ENCODE measurements at places on chromosomes 2 and 18. TPM values are rescaled to one million over a fixed set of nuclear protein-coding genes. Genes with fewer than 3 reads are reported as not detected.

DNA sequence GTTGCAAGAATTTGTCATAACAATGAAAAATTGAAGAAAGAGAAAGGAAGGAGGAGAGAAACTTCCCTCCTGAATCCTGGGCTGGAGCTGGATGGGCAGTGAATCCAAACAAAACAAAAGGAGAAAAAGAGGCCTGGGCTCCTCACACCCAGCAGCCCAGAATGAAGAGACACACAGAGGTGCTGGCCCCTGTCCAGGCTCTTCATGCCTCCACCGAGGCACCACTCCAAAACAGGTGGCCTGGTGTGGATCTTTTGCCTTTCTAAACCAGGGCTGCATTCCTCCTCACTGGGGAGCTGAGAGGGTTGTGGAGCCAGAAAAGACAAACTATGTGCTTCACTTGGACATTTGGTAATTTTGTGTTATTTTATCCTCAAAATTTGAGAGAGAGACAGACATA, 76.0 kb downstream of the FAM124B start:
- DNase-seq, result no peak

- DNase-seq, result no peak
These were observed 364.2 kb downstream of the ZNF516 start for GRCh38 chr18:76130845-76131244.

GRCh38 chr2:190465060-190465459, 56.9 kb downstream of the MFSD6 start:
- no peak for DNase-seq

GRCh38 chr2:134327367-134327766, 73.5 kb downstream of the MGAT5 start:
- no peak for DNase-seq

GRCh38 chr2:118584062-118584749, 263.2 kb downstream of the EN1 start:
- no peak for DNase-seq

DNA sequence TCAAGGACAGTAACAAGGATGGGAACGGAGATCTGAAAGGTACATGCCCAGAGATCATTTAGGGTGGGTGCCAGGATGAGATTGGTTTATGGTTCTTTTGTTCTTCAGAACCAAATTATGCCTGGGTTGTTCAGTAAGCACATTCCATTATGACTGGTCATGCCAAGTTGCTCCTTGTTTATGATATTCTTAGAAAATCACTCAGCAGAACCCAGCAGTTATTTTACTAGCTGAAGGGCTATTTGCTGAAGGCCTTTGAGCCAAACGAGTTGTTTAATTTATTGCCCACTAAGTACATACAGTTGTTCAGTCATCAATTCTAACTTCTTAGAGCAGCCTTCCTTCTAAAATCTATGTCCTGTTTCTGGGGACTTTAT, 635 bp downstream of the SLC3A1 start:
- DNase-seq, result peak; percentile 44

DNA sequence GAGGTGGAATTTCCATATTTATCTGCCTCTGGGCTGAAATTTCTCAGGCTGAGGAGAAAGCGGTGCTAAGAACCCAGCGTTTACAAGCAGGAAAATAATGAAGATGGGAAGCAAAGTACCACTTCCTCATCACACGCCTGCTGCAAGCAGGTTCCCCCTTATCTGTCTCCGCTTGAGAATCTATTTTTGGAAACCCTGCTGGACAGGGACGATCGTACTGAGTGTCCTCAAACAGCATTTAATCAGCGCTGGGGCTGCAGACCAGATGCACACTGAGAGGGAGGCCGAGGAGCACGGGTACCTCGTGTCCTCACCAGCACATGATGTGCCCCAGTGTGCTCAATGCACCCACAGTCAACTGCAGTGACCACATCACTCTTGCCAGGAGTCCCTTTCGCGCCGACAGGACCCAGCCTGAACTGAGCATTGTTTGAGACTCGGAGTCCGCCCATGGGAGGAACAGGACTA, 160.4 kb downstream of the HDAC4 start:
- DNase-seq, result no peak

DNA sequence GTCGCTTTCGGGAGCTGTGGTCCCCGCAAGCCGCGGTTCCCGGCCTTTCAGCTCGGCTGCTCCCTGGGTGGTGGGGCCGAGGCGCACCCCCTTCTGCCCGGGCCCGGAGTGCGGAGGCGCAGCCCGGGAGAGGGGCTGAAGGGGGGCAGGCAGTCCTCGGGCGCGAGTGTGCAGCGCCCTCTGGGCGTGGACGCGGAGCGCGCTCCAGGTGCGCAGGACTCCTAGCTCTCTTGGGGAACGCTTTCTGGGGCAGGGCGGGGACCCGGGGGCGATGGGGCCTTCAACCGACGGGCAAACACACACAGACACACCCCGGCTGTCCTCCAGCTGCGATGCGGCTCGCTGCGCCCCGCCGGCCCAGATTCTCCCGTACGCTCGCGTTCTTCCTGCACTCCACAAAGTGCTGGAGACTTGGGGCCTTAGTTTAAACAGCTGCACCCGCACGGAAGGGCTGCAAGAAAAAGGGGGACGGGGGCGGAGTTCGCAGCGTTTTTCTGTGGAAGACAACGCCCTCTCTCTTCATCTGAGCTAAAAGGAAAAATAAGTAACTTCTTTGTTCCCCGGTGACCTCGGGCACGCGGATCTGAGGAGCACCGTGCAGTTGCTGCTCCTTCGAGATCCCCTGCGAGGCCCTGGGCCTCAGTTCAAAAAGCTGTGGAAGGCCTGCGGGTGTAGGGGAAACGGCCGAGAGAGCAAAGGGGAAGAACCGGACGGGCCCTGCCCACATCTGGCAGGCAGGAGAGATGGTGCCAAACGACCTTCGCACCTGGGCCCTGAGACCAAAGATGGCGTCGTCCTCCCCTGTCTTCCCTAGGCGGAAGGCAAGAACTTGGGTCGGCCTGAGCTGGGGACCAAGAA, 593 bp upstream of the SDC1 start:
- no peak for DNase-seq

GRCh38 chr2:10162586-10163497, 40.3 kb downstream of the RRM2 start:
- DNase-seq, result no peak

DNA sequence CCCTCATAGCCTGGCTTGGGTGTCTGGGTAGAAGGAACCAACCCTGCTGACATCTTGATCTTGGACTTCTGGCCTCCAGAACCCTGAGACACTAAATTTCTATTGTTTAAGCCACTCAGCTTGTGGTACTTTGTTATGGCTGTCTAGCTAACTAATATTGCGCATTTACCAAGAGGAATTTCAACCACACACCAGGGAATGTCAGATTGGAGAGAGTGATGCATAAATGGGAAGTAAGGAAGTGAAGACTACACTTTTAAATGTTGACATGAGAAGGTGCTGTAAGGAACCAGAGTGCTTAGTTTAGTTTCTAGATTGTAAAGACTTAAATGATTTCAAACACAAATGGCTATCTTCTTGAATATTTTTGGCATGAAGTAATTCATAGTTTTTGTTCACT, 98.9 kb upstream of the ITGB6 start:
- DNase-seq, result peak; percentile 86

GRCh38 chr2:163768881-163769695, 33.3 kb upstream of the FIGN start:
- DNase-seq, result no peak

DNA sequence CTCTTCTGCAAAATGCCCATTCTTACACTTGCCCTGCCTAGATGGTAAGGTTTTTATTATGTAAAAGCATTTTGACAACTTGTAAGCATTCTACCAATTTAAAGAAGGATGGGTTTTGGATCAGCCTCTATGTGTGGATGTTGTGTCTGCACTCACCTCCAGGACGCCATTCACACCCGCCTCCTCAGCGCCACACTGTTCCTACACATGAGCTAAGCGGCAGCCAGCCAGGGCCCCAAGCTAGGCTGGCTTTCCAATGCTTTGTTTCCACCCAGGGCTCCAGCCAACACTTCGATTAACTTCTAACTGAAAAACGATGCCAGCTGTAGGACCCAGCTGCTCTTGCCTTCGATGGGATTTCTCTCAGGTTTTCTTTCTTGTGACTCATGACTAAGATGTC, 73.3 kb upstream of the FZD7 start:
- no peak for DNase-seq

- DNase-seq, result no peak
These were observed 222.7 kb downstream of the CYRIA start for GRCh38 chr2:16442971-16443370.

DNA sequence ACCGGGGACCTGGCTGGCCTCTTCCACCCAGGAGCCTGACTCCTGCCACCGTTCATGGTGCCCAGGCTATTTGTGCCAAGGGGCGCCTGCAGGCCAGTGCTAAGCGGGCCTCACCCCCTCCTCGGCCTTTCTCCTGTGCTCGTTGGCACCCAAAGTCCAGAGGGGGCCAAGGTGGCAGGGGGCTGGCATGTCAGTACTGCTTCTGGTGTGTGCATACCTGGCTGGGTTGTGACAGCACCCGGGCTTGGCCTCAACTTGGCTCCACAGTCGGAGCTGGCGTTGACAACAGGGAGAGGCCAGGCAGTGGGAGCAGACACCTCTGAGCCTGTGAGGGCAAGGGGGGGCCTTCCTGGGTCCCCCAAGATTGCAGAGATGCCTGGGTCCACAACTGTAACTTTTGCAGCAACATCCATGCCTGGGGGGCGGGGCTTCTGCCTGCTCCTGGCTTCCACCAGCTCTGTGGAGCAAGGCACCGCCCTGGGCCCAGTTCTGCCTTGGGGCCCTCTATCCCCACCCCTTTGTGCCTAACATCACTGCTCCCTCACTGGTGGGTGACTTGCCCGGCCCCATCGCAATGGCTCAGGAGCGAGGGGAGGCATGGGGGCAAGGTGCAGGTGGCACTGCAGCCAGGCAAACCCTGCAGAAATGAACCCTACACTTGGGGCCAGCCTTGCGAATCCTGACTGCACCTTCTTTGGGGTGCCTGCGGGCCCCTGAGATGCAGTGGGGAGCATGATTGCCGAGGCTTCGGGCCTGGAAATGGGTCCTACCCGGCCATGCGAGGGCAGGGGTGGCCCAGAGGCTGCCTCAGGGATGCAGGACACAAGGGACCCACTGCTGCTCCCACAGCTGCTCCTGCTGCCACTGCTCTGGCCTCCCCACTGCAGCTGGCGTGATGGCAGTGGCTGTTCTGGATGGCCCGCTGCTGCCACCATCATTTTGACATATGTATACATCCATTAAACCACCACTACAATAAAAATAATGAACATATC, 35.9 kb downstream of the PTPN4 start:
- DNase-seq, result no peak

- DNase-seq, result no peak
These were observed 41.9 kb downstream of the FOSL2 start for GRCh38 chr2:28434600-28434989.

GRCh38 chr2:85777441-85777861, 23.7 kb downstream of the ATOH8 start:
- no peak for DNase-seq

GRCh38 chr2:62369541-62370202, 136.3 kb downstream of the TMEM17 start:
- no peak for DNase-seq

DNA sequence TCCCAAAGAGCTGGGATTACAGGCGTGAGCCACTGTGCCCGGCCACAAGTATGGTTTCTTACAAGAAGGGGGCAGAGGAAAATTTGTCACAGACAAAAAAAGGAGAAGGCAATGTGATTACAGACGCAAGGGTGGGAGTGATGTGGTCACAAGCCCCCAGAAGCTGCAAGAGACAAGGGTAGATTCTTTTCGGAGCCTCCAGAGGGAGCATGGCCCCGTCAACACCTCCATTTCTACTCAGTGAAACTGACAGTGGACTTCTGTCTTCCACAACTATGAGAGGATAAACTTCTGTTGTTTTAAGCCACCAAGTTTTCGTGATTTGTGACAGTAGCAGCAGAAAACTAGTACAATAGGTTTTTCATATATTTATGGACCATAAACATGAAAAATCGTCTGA, 2.1 kb upstream of the TCF7L1 start:
- DNase-seq, result no peak

DNA sequence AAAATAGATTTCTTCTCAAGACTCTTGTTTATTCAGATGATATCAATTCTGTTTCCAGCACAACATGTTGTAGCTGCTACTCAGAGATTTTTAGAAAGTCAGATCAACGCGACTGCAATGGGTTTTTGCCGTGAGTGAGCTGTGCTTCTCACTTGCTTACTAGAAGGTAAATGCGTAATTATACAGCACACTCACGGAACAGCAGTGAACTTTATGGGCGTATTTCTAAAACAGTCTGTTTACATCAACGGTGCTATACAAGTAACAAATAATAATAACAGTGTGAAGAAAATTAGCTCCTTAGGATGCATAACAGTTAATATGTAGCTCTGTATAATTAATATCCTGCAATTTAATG, 533.6 kb downstream of the RNF144A start:
- no peak for DNase-seq

GRCh38 chr2:60333264-60333663, 220.2 kb downstream of the BCL11A start:
- no peak for DNase-seq

DNA sequence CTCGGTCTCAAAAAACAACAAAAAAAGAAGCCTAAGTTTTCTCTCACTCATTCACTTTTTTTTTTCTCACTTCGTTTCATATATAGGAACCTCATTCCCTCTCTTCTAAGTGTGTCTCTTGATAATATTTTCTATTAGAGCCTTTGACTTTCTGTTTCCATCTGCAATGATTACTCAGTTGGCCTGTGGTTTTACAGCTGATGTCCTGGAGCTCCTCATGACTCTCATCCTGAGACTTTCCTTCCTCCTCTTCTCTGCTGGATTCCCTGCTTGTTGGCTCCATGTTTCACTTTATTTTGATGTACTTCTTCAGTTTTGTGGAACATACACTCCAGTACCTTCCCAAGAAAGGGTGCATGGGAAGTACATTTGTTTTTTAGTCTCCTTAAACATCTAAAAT, 154.2 kb upstream of the GATA6 start:
- DNase-seq, result no peak

- peak; percentile 20 for DNase-seq
These were observed 31.8 kb upstream of the INPP4A start for GRCh38 chr2:98412751-98413458.

Gene TET3
- total RNA-seq, result 39.9 TPM

Gene CTIF
- total RNA-seq, result 93.6 TPM

Gene SATB2
- total RNA-seq, result 11.6 TPM

Gene ZCCHC2
- 14.8 TPM for total RNA-seq

Gene DNER
- 1.0 TPM for total RNA-seq

Gene MROH2A
- not detected for total RNA-seq

Gene GPR17
- total RNA-seq, result 0.18 TPM

Gene LAMA3
- 0.50 TPM for total RNA-seq

Gene PTCD3
- 61.7 TPM for total RNA-seq

Gene NLRC4
- not detected for total RNA-seq

Gene LOXHD1
- total RNA-seq, result not detected

Gene KCNK3
- 2.3 TPM for total RNA-seq

Gene TTN
- 0.50 TPM for total RNA-seq

Gene MATN3
- total RNA-seq, result 13.3 TPM

Gene LYG2
- total RNA-seq, result not detected

Gene COLEC12
- total RNA-seq, result 11.6 TPM

Measured in astrocyte (in vitro differentiated cells and primary cell).